ENCODE measurements at places on chromosomes 5 and 9.

DNA sequence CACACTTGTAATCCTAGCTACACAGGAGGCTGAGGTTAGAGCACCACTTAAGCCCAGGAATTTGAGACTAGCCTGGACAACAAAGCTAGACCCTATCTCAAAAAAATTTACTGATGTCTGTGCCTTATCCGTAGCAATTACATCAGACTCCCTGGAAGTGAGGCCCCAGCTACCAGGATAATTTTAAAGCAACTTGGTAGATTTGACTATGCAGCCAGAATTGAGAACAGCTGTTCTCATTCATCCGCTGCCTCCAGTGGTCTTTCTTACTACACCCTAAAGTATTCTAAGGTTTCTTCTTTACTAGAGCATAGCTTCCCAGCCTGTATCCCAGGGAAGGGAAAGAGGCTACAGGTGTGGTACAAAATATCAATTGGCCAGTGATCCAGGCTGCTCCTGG, 20.4 kb upstream of the C9orf152 start:
- no peak for DNase-seq

DNA sequence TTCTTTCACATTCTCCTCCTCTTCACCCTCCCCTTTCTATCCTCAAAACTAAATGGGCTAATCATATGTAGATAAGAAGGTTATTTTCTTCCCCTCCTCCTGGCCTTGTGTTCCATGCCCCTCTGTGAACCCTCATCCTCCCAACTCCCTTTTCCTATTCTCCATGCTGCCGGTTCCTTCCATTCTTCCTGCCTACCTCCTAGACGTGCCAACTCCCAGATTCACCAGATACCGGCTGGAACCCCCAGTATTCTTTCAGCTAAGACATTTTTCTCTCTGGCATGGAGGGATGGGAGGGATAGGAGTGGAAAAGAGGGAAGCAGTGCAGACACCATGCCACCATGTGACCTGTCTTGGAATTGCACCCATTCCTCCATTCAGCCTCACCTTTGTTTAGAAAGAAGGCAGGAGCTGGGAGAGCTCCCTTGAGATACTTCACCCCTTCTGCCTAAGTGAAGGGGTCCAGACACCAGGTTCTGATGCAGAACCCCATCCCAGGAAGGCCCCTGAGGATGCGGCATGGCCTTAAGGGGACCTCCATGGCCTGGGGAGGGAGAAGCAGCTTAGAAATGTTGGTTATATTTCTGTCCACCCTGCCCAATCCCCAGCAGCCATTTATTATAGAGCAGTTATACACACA, 4.8 kb downstream of the DNAJB5 start:
- DNase-seq: no peak

GRCh38 chr9:115855458-115856133, 298.0 kb upstream of the PAPPA start:
- DNase-seq: no peak

DNA sequence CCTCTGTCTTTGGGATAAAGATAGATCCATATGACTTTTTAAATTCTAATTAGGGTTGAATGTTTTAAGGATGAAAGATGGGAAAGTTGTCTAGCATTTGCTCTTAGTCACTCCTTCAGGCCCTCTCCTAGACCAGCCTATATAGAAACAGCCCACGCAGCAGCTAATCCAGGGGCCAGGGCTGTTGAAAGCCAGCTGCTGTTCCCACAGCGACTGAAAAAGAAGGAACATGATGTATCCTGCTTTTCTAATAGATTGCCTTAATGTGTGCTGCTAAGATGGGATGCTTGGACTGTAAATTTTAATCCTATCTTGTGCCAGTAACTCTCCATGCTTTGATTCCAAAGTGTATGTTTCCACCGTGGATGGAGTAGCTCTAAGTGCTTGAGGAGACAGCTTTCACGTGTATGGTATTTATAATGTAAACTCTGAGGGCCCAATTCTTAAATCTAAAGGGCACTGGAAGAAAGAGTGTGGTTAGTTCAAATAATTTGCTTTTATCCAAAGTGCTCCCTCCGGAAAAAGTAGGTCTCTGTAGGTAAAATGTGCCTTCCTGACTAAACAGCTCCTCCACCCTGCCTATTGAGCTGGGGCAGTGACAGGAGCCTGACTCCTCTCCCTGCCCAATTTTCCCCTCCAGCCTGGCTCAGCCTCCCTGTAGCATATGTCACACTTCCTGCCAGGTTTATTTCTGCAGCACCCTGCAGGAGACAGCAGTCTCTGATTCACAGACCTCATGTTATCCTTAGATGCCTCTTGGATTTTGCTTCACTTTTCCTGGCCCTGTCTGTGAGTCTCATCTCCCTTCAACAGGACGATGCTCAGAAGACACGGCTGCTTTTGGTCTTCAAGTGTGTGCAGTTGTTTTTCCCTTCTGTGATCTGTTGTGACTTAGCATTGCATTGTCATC, 33.2 kb downstream of the SLC36A1 start:
- no peak for DNase-seq

- DNase-seq: no peak
Observed at GRCh38 chr5:78604689-78605285, 43.8 kb downstream of the LHFPL2 start.

GRCh38 chr5:107011605-107012004, 659.1 kb downstream of the EFNA5 start:
- no peak for DNase-seq

DNA sequence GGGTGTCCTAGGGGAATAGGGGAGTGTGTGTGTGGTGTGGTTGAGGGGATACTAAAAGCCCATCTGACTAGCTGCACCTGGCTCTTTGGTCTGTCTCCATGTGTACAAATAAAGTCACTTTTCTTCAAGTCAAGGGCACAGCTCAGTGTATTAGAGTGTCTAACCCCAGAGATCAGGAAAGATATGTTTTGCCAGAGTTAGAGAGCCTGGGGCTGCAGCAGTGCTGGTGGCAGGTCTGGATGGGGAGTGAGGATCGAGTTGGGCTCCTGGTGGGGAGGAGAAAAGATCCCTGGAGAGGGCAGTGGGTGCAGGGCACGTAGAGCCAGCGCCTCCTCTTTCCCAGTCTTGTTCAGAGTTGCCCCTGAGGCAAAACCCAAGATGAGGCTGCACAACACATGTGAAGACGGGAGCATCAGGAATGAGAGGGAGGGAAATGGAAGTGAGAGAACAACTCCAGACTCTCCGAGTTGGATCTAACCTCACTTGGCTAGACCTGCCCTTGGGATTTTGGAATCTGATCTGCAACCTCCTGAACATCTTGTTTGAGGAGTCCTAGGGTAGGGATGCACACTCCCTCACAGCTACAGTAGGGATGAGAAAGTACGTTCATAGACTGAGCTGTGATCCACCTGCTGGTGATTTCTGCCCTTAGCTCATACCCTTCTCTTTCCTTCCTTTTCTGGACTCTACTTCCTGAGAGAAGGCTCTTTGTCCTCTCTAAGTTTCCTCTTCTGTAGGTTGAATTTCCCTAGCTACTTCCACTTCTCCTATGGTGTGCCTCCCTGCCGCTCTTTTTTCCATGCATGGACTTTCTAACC, 309.9 kb downstream of the ZSWIM6 start:
- no peak for DNase-seq

DNA sequence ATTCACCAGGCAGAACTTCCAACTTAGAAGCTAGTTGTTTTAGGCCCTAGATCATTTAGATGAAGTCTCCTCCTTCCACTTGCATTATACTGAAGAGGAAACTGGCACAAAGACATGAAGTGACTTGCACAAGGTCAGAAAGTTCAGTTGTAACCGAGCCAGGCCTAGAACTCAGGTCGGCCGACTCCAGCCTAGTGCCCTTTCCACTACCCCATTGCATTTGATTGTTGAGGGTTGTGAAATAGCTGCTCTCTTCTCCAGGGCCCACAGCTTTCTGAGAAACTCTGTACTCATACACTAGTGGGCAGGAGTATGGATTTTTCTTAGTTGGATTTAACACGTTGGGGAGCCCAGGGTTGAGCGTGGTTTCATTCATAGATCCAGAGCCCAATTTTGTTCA, 5.6 kb downstream of the ZNF462 start:
- no peak for DNase-seq

GRCh38 chr5:91357012-91357634, 26.0 kb downstream of the ARRDC3 start:
- DNase-seq: no peak

- no peak for DNase-seq
Observed at GRCh38 chr5:175250426-175250825, 193.6 kb downstream of the DRD1 start.

GRCh38 chr5:134784241-134784920, 25.8 kb downstream of the DDX46 start:
- DNase-seq: no peak

DNA sequence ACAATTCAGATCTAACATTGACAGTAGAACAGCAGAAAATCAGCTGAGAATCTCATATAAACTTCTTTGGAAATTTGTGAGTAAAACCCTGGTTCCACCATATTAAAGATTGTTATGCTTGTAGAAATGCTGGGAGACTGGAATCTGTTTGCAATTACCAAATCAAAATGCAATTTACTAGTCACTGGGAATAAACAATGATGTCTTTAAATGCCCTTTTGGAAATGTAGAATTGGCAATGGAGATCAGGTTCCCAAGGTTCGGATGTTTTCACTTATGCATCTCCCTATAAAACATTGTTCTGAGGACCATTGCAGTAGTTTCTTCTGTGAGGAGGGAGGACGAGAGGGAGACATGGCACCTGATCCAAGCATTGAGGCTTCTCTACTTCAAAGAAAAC, 384.4 kb downstream of the TMEM167A start:
- no peak for DNase-seq

DNA sequence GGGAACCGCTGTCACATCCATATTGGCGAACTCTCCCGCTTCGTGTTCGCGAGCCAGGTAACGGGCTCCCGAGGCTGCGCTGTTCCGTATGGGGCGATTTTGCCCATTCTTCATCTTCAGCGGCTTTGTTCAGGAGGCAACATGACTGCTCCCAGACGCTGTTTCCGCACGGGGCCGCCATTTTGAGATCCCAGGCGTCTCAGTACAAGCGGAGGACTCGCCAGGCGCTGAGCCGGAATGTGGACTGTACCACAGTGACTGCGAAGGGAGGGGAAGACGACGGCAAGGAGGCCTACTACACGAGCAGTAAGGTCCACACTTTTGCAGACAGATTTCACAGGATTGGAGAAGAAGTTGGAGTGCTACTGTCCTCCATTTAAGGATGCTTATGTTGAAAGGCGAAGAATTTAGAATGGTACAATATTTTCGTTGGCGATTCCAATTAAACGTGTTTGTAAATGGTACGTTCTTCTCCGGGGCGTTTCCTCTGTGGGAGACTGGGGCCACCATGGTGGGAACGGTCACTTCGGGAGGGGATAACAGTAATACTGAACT, 41.6 kb upstream of the ZNF300 start:
- DNase-seq: no peak

DNA sequence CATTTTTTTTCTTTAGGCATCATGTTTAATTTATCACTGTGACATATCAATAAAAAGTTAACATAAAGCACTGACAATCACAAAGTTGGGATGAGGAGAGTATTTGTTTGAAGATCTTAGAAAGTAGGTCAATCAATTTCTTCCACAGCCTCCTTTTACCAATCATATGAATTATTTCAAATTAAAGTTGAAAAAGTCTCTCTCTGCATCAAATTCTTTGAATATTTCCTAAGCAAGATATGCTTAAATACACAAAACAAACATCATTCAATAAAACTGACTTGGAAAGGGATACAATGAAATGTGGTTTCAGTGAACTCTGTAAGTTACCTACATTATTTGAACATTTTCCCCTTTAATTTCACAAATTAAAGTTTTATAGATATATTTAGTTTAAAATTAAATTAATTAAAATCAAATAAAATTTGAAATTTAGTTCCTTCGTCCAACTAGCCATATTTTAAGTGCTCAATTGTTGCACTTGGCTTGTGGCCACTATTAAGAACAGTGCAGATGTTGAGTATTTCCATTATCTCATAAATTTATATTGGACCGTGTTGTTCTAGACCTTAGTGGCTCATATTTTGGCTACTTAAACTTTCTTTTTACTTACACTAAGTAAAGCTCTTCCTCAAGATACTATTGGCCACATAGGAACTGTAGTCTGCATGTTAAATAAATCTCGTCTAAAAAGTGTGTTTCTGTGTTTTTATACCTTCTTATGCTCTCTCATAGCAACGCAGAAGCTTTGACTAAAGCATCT, 949.7 kb upstream of the NUDT12 start:
- DNase-seq: no peak

DNA sequence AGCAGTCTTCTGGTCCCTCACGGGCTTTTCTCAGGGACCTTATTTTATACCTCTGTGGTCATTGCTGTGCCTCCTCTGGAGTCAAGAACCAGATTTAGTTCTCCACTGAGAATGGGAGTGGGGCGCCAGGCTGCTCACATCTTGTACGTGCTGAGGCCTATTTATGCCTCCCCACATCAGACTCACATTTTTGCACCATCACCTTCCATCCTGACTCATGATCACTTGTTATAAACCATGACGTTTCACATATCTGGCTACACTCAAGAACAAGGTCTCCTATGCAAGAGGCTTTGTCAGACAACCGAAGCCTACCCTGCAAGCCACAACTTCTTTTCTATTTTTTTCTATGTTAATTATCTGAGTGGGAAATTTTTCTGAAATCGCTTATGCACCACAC, 10.7 kb downstream of the PRUNE2 start:
- DNase-seq: no peak

GRCh38 chr5:83683836-83684235, 36.8 kb downstream of the HAPLN1 start:
- no peak for DNase-seq

- no peak for DNase-seq
Observed at GRCh38 chr5:159097784-159098602, 1.7 kb downstream of the EBF1 start.

GRCh38 chr9:68947842-68948569, 65.9 kb downstream of the PRKACG start:
- DNase-seq: no peak

GRCh38 chr5:23675456-23675855, 168.0 kb downstream of the PRDM9 start:
- no peak for DNase-seq

DNA sequence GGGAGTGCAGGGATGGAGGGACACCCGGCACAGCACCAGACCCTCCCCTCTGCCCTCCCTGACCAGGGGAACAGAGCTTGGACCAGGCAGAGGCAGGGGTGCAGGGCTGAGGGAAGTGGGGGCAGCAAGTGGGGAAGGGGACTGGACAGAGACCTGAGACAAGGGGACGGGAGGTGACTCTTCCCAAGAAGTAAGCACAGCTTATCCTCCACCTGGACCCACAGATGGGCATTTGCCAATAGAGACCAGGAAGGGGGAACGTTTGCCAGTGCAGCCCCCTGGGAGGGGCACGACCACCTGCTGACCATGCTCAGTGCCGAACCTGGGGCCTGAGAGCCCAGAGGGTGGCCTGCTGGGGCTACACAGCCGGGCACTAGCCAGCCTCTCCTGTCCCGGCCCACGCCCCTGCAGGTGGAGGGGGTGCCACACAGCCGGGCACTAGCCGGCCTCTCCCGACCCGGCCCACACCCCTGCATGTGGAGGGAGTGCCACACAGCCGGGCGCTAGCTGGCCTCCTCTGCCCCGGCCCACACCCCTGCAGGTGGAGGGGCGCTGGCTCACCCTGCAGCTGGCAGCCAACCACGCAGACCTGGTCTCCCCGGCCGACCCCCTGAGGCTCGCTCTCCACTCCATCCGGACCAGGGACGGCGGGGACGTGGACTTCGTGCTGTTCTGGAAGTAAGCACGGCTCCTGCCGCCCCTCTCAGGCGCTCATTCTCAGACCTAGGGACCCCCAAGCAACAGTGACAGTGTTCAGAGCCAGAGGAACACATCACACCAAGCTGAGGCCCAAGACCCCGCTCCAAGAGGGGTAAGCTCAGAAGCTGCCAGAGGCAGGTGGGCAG, 24.3 kb downstream of the GLT6D1 start:
- no peak for DNase-seq

GRCh38 chr9:20356403-20357036, 265.8 kb downstream of the MLLT3 start:
- DNase-seq: no peak

- no peak for DNase-seq
Observed at GRCh38 chr9:78614892-78615291, 318.0 kb downstream of the PSAT1 start.
